ENCODE measurements at places on chromosomes 7 and 10.

GRCh38 chr7:140297192-140297591 is 101.1 kb downstream of the SLC37A3 start:
- DNase-seq: no peak

- DNase-seq: no peak
Measured at GRCh38 chr10:73512207-73512743, 16.5 kb upstream of the PPP3CB start.

DNA sequence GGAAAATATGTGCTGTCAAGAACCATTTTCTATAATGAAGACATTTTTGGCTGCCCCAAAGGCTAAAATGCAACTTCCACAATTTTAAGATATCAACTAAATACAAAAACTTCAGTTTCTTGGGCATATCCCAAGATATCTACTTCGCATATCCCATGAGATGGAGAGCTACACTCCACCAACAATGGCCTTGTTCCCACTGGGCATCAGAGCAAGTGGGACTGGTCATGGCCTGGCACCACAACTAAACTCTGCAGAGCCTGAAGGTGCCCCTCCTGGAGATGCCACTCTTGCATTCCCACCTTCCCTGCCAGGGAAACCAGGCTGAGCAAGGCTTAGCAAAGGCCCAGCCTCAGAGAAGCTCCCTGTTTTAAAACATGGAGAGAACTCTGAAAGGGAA is 75.8 kb upstream of the LRRC17 start:
- DNase-seq: no peak

DNA sequence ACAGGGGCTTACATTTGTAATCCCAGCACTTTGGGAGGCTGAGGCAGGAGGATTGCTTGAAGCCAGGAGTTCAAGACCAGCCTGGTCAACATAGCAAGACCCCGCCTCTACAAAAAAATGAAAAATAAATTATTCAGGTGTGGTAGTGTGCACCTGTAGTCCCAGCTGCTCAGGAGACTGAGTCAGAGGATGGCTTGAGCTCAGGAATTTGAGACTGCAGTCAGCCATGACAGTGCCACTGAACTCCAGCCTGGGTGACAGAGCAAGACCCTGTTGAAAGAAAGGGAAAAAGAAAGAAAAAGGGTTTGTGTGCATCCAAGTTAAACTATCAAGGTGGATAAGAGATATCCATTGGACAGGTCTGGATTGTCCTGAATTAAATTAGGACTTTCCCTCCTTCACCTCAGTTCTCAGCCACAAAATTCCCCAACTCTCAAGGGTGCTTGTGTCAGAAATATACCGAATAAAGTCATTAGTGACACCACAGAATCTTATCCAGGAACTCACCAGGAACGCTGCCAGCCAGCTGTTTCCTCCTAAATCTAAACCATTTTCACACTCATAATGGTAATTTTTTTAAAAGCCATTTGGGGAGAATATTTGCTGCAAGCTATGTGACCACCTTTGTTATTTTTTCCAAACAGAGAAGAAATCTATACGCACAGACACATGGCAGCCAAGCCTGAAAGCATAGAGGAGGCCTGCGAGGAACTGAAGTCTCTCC is 12.0 kb downstream of the AFAP1L2 start:
- no peak for DNase-seq

DNA sequence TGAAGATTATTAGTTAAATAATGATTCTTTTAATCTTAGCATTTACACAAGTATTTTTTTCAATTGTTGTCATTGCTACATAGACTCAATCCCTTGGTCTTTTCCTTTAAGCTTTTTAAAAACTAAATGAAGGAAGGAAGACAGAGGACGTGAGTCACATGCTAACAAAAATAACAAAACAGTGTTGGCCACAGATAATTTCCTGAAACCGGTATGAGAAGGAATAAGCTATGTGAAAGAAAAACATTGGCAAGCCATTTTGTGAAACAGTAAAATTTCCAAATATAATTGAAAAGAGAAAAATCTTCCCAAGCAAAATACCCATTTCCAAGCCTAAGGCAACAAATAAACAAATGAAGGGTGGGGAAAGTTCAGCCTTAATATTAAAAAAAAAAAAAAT is 223.0 kb downstream of the AHR start:
- no peak for DNase-seq

GRCh38 chr7:77538281-77539212 is 1.5 kb downstream of the PTPN12 start:
- DNase-seq: no peak

GRCh38 chr10:43595739-43596298 is 10.4 kb upstream of the ZNF485 start:
- no peak for DNase-seq

- DNase-seq: no peak
Measured at GRCh38 chr7:67462781-67463191, 466.2 kb downstream of the TYW1 start.

DNA sequence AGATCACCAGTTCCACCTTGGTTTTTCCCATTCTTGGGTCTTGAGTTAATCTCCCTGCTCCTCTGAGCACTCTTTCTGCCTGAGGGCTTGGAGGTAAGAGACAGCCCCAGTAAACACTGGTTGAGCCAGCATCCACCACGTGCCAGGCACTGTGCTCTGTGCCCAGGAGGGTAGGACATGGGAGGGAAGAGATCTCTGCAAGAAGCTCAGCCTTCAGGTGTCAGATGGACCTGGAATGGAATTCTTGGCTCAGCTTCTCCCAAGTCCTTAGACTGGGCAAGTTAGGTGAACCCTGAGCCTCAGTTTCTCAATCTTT is 2.5 kb downstream of the ZYX start:
- no peak for DNase-seq

DNA sequence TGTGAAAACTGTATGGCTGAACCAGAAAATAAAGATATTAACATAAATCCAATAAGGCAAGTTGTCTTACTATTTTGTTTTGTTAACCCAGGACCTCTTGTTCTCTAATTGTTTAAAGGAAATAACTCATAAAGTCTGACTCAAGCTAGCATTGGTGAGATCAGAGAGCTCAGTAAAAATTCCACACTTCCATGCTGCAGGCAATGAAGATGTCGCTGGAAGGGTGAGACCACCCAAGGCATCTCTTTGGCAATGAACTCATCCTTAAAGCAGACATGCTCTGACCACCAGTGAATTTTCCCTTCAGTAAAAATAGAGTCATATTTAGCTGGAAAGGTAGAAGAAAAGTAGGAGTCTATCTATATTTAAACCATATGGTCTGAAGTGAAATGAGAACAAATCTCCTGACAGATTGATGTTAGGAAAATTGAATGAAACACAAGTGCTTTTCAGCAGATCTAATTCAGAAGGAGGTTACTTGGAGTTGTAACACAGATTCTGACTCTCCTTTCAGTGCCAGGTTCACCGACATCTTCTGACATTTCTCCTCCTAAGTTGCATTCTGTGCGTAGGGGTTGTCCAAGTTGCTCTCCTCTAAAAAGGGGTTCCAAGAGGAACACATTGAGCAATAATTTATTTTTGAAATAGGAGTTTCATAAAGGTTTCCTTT is 32.8 kb upstream of the VIPR2 start:
- no peak for DNase-seq

DNA sequence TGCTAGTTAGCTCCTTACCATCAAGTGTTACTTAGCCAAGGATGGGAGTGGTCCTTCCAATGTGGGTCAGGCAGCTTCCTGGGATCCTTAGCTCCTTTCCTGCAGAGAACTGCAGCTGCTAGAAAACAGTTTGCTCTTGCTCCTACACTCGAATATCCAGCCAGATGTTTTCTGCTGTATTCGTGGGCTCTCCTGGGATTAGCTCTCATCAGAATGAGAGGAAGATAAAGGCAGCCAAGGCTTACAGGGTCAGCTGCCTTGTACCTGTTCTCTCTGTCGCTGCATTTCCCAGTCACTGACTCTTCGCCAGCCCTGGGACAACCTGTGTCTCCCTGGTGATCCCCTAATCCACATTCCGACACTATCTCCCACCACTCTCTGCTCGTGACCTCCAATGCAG is 29.0 kb downstream of the NEUROD6 start:
- no peak for DNase-seq

GRCh38 chr7:129041142-129042085 is 13.5 kb downstream of the TNPO3 start:
- no peak for DNase-seq

DNA sequence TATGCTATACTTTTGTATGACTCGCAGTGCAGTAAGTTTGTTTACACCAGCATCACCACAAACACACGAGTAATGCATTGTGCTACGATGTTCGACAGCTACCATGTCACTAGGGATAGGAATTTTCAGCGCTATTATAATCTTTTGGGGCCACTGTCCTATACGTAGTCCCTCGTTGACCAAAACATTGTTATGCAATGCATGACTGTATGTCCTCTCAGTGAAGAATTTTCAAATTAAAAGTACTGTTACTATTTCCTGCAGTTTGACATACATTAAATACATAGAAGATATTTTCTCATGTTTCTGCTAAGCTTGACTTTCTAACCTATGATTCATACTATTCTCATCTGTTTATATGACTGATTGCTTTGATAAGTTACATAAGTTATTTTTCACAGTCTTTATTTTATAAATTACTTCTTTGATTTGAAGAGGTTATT is 203.6 kb downstream of the VTI1A start:
- DNase-seq: no peak

GRCh38 chr7:47233996-47234395 is 347.9 kb downstream of the TNS3 start:
- DNase-seq: no peak

- DNase-seq: no peak
Measured at GRCh38 chr7:78412216-78412858, 613.8 kb downstream of the PHTF2 start.

GRCh38 chr10:5779730-5780129 is 33.5 kb downstream of the GDI2 start:
- no peak for DNase-seq

DNA sequence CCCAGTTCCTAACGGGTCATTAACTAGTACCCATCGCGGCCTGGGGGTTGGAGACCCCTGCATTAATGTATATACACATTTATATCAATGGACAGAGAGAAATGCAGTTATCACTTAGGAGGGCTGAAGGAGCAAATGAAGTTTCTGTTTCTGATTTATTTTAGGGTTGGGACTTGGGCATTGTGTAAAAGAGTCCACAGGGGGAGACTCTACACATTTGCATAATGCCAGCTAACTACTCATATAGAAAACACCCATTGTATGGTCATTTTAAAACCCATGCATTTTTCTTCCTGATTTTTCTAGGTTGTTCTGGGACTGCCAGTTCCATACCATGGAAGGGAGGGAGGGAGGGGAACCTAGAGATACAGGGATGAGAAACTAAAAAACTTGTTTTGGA is 23.5 kb downstream of the BCCIP start:
- no peak for DNase-seq

GRCh38 chr7:127253281-127254162 is 781 bp upstream of the GRM8 start:
- peak; percentile 55 for DNase-seq

DNA sequence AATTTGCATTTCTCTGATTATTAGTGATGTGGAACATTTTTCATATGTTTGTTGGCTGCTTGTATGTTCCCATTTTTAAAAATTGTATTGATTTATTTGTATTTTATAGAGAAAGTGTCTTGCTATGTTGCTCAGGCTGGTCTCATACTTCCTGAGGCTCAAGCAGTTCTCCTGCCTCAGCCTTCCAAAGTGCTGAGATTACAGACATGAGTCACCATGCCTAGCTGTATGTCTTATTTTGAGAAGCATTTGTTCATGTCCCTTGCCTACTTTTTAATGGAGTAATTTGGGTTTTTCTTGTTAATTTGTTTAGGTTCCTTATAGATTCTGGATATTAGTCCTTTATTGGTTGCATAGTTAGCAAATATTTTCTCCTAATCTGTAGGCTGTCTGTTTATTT is 214.2 kb upstream of the KAT6B start:
- DNase-seq: no peak

GRCh38 chr7:39073432-39073831 is 95.7 kb downstream of the POU6F2 start:
- no peak for DNase-seq

GRCh38 chr7:103823084-103823483 is 166.4 kb downstream of the RELN start:
- no peak for DNase-seq

DNA sequence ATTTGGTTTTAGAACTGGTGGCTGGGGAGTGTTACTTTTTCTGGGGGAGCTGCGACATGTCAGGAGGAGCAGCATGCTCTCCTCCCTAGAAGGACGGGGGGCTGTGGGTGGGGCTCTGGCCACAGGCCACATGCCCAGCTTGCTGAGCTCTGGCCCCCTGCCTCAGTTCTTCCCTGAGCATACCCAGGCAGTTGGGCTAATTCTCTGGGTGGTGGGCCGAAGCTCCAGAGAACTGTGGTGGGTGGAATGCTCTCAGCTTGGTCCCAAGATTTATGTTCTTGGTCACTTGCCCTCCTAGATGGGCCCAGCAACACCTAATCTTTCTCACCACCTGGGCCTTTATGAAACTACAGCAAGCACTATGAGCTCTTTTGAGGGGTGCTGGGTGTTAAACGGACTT is 5.1 kb upstream of the ZNF775 start:
- DNase-seq: no peak

- no peak for DNase-seq
Measured at GRCh38 chr10:119518936-119519335, 23.6 kb downstream of the RGS10 start.

DNA sequence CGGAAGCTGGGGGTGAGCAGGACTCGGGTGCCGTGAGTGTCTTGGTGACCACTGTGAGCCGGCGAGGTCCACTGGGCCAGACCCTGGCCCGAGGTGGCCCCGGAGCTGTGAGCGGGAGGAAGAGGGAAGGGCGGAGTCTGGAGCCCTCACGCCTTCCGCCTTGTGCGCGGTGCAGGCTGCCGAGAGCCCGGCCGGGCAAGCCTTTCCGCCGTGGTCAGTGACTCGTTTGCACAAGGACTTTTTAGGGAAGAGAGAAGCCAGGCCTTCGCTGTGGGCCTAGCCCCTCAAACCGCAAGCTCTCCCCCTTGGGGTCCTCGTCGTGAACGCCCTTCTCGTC is 40.9 kb upstream of the ZNF32 start:
- no peak for DNase-seq
